H4 (cell line): ENCODE measurements at places on chromosomes 13 and 19. TPM values are rescaled to one million over a fixed set of nuclear protein-coding genes. Genes with fewer than 3 reads are reported as not detected.

DNA sequence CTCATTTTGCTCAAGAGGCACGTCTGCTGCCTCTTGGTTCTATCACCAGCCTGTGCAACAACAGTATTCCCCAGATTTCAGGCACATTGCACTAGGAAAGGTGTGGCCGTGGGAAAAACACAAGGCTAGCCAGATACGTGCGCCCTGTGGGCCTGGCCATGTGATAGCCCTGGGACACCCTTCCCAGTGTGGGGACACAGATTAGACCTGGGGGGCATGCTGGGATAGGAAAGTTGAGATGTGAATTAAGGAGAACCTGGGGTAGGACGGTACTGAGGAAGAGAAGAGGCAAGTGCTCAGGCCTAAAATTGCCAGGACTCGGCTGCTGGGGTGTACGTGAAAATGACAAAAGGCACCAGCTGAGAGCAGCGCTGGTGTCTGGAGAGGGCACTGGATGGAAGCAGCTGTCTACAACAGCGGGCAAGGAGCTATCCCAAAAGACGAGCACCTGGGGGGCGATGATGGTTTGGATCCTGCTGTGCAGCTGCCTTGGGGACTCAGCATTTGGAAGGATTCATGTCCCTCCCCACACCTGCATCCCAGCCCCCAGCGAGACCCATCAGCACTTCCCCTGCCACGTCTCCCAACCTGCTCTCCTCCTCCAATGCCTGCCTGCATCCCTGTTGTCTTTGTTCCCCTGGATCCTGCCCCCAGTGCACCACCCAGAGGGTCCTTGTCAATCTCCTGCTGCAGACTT lies 54.3 kb downstream of the GGACT start:
- no peak for DNase-seq

GRCh38 chr13:18948664-18949488 lies 232.7 kb downstream of the TUBA3C start:
- DNase-seq, result no peak

DNA sequence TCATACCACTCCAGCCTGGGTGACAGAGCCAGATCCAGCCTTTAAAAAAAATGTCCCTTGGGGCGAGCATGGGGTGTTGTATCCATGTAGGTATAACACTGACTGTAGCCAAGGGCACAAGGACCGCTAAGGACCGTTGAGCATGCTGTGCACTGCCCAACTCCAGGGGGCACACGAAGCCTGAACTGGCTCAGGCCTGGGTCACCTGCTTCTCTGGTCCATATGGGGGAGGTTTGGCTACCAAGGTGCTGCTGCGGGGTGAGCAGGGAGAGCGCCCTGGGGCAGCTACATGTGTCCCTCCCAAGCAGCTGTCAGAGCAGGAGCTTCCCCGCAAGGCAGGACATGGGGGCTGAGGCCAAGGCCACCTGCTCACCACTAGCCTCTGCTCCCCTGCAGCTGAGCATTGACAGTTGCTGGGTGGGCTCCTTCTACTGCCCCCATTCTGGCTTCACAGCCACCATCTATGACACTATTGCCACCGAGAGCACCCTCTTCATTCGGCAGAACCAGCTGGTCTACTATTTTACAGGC lies 16.3 kb downstream of the CATSPERG start:
- no peak for DNase-seq

GRCh38 chr19:34041925-34042521 lies 130.3 kb upstream of the LSM14A start:
- DNase-seq, result peak; percentile 69

- DNase-seq, result peak; percentile 98
These were observed 10.7 kb downstream of the NLRP8 start for GRCh38 chr19:55958356-55958755.

DNA sequence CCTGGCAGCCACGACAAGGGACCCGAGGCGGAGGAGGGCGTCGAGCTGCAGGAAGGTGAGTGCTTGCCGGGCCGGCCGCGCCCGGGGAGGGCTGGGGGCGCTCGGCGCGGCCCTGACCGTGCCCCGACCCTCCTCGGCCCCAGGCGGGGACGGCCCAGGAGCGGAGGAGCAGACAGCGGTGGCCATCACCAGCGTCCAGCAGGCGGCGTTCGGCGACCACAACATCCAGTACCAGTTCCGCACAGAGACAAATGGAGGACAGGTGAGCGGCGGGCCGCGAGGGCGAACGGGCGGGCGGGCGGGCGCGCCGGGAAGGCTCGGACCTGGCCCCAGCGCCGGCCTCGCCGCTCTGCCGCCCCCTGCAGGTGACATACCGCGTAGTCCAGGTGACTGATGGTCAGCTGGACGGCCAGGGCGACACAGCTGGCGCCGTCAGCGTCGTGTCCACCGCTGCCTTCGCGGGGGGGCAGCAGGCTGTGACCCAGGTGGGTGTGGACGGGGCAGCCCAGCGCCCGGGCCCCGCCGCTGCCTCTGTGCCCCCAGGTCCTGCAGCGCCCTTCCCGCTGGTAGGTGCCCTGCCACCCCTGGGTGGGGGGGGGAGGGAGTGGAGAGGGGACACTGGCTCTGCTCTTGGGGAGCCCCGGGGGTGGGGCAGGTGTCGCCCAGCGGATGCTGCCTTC lies 816 bp downstream of the USF2 start:
- DNase-seq, result peak; percentile 93

- no peak for DNase-seq
These were observed 18.1 kb downstream of the DPP9 start for GRCh38 chr19:4705413-4706131.

DNA sequence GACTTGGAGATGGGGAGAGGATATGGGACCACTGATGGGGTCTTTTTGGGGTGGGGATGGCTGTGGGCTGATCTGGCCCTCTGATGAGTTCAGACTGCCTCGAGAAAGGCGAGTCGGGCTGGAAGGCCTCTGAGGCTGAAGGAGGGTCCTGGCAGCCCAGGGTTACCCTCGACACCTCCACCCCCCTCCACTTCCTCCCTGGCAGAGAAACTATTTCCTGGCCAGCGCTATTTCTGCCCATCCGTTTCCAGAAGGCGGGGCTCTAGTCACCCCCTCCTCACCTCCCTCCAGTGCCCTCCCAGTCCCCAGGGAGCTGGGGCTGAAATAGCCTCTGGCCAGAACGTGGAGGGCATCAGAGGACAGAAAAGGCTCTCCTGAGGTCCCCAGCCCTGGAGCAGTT lies 9.7 kb downstream of the EXOC3L2 start:
- no peak for DNase-seq

DNA sequence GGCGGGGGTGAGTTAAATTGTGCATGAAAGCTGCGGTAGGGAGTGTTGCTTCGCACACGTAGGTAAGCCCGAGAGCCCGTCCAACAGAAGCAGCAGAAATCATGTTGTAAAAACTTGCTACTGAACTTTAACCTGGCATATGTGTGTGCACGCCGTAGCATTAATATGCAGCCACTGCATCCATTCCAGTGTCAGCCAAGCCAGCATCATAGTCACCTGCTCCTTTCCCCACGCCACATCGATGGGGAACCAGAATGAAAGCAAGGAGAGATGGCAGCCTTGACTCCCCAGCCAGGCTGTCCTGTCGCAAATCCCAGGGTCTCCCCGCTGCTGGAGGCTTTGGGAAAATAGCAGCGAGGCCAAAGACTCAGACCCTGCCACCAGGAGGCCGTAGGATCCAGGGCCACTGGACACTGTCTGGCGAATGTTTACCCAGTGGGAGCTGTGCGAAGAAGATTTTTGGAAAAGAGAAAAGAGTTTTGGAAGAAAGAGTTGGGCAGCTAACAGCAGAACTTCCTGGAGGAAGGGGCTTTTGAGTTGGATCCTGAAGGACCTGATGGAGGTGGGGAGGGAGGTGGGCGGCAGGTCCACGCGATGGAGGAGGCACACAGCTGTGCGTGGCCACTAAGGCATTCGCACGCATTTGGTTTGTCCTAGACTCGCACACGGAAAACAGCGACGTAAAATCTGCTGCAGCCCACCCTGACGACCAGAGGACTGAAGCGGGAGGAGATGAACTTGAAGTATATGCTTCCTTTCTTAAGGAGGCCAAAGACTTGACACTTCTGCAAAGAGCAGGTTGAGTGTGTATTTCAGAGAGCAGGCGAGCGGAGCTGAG lies 48.7 kb upstream of the RANBP3 start:
- DNase-seq, result no peak

DNA sequence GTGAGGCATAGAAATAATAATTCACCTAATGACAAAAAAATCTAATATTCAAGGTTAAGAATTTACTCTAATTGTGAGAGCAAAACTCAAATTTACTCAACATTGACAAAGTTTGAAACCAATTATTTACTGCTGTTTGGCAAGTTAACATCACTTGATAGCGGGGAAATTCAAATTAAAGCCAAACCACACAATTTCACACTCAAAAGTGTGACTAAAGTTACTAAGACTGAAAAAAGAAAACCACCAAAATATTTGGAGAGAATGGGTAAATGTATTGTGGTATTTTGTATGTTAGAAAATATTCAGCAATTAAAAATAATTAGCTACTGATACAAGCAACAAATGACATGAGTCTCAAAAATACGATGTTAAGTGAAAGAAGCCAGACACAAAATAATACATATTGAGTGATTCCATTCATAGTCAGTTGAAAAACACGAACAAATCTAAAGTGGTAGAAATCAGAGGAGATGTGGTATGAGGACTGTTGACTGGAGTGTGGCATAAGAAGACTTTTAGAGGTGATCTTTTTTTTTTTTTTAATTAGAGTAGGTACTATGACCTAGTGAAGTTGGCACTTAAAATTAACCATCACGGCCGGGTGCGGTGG lies 541.4 kb upstream of the ATXN8OS start:
- DNase-seq, result no peak

DNA sequence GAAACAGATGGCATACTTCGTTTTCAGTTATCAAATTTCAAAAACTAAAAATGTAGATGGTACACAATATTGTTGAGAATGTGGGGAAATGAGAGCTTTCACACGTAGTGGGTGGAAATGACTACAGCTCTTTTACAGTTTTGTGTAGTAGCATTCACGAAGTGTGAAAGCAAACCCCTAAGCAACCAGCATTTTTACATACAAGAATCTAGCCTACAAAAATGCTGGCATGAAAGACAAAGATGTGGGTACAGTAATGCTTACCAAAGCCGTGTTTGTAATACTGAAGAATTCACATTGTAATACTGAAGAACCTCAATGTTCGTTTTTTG lies 6.3 kb upstream of the ZNF283 start:
- DNase-seq, result no peak

DNA sequence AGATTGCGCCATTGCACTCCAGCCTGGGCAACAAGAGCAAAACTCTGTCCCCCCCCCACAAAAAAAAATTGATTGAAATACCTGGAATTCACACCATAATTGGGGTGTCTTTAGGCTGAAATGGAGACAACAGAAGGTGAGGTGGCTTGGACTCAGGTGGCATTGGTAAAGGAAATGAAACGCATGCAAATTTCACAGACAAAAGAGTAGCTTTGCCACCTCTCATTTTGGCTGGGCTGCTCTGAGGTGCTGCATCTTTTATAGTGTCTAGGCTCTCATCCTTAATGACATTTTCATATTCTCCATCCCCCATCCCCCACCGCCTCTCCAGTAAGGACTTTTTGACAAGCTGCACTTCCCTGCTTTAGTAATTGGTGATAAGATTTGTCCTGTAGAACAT lies 6.9 kb downstream of the UBE2L5 start:
- DNase-seq, result no peak

- DNase-seq, result no peak
These were observed 1374.8 kb downstream of the PCDH9 start for GRCh38 chr13:65855242-65855805.

- DNase-seq, result no peak
These were observed 45.3 kb upstream of the TRPC4 start for GRCh38 chr13:37914781-37915391.

Gene FAAP24
- total RNA-seq, result 9.8 and 12.5 TPM in 2 replicates

Gene C19orf33
- total RNA-seq, result 2.7 TPM in 1 of 2 replicates, not detected in the other

Gene RYR1
- total RNA-seq, result not detected in 2 replicates

Gene MTUS2
- 0.08 and 0.25 TPM in 2 replicates for total RNA-seq

Gene FSD1
- 19.0 and 26.7 TPM in 2 replicates for total RNA-seq

Gene ZNF793
- 2.6 and 3.3 TPM in 2 replicates for total RNA-seq

Gene ZNF681
- 2.8 and 5.4 TPM in 2 replicates for total RNA-seq

Gene TEAD2
- total RNA-seq, result 48.7 and 54.3 TPM in 2 replicates

Gene ZNF90
- total RNA-seq, result 1.7 and 2.6 TPM in 2 replicates

Gene CGB2
- total RNA-seq, result not detected in 2 replicates

Gene EFNB2
- 6.7 and 8.0 TPM in 2 replicates for total RNA-seq

Gene CEACAM8
- total RNA-seq, result not detected in 2 replicates
